ENCODE measurements at places on chromosomes 7 and 10.

GRCh38 chr7:130429019-130429418 lies 11.8 kb downstream of the CEP41 start:
- no peak for DNase-seq

DNA sequence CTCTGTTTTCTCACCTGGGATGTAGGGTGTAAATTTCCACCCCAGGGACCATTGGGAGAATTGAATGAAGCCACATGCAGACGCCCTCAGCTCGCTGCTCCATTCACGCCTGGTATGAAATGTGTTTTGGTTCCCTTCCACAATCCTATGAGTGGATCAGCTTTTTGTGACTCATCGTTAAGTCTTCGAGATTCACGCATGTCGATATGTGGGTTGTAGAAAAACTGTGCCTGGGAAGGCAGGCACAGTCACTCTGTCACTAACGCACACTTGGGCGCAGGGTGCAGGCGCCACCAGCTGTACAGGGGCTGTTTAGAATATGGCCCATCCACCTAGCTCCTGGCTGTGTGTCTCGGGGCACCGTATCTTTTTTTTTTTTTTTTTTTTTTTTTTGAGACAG lies 64.2 kb upstream of the SH2B2 start:
- DNase-seq, result no peak

DNA sequence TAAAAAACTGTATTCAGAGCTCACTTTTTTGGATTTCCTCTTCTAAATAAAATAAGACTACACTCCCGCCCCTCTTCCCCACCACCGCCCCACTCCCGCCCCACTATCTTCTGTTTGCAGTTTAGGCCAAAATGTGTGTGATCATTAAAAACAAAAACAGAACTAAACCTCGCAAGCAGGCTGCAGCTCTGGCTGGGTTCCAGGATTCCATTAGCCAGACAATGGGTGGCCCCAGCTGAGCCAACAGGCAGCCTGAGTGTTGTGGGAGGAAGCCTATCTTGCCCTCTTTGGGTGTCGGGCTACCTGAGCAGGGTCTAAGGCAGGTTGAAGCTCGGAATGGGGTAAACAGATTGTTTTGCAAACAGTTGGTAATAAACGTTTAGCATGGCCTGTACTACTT lies 41.7 kb downstream of the ARL4A start:
- DNase-seq, result no peak

- DNase-seq, result peak; percentile 29
Observed at GRCh38 chr10:17025444-17026295, 103.9 kb downstream of the CUBN start.

GRCh38 chr7:138223402-138223879 lies 147.2 kb downstream of the AKR1D1 start:
- no peak for DNase-seq

DNA sequence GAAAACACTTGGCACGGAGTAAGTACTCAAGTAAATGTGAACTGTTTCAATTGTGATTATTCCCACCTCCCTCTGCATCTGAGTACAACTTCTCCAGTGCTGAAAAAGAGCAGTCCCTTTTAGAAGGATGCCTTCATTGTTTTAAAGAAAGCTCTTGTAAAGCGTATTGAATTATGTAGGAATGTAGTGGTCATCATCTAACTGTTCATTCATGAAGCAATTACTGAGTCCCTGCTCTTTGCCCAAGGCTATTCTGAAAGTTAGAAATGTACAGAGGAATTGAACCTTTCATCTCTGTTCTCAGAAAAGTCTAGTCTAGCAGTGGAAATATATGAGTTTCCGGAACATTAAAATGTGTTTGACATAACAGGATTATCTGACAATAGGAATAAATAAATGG lies 127.8 kb downstream of the CACNB2 start:
- no peak for DNase-seq

- DNase-seq, result no peak
Observed at GRCh38 chr10:88106366-88106765, 242.9 kb downstream of the PTEN start.

DNA sequence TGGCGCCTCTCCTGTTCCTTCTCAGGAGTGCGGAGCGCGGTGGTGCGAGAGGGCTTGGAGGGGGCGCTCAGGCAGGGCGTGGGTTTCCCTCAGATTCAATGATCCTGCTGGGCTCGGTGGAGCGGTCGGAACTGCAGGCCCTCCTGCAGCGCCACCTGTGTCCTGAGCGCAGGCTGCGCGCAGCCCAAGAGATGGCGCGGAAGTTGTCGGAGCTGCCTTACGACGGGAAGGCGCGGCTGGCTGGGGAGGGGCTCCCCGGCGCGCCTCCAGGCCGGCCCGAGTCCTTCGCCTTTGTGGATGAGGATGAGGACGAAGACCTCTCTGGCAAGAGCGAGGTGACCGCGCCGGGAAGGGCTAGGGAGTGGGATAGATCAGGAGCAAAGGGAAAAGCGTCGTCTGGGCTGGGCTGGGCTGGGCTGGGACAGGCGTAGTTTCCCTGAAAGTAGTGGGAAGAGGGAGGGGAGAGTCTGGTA lies 17.0 kb downstream of the FAM131B start:
- DNase-seq, result peak; percentile 51

- DNase-seq, result no peak
Observed at GRCh38 chr10:116627386-116627933, 6.7 kb downstream of the PNLIPRP2 start.

DNA sequence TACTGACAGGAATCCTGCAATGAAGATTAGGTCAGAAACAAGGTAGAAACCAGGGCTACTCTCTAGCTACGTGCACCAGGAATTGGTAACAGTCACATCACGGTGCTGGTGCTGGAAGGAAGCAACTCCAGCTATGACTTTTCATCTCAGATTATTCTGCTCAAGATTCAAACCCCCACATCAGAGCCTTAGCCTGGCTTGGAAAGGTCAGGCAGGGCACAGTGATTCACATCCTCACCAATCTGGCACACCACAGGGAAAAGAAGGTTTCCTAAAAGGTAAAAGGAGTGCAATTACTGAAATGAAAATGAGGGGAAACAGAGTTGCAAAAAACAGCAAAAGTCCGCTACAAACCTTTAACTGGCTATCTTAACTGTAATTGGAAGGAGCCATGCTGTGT lies 240.2 kb upstream of the NPSR1 start:
- no peak for DNase-seq

GRCh38 chr10:13614530-13615332 lies 28.0 kb downstream of the PRPF18 start:
- DNase-seq, result no peak

GRCh38 chr7:114789871-114790311 lies 132.0 kb upstream of the MDFIC start:
- DNase-seq, result no peak

GRCh38 chr7:39022796-39023195 lies 45.1 kb downstream of the POU6F2 start:
- DNase-seq, result no peak

- no peak for DNase-seq
Observed at GRCh38 chr7:68544851-68545250, 1053.4 kb upstream of the AUTS2 start.

GRCh38 chr7:108368466-108368865 lies 87.8 kb downstream of the NRCAM start:
- no peak for DNase-seq

- no peak for DNase-seq
Observed at GRCh38 chr7:98334081-98334480, 52.6 kb downstream of the BRI3 start.

DNA sequence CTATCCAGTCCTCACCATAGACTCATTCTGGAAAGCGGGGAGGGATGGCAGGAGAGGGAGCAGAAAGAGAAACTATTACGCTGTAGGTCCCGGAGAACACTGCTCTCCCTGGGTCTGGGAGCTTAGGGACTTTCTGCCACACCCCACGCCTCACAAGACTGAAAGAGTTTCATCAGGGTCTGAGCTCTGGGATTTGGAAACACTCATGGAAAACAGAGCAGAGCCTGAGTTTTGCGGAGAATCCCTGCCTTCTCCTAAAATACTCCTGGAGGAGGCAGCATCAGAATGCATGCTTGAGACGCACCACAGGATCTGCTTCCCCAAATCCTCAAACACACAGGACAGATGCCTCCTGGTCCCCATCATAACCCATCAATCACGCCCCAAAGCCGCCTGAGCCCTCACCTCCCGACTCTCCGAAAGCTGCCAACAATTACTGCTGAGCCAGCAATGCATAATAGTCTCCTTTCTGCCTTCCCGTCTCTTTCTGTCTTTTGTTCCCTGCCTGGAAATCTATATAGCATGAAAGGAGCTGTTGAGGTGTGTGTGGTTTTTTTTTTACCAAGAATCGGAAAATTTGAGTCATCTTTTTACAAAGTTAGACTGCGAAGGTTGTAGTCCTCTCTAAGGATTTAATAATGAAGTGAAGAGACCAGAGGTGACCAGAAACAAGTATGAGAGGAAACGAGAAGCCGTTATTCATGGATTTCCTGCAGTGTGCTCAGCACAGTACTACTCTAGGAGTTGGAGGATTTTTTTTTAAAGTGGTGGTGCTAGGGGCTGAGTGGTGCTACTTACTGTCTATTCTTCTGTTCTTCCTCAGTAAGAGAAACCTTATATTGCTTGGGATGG lies 37.7 kb downstream of the ASB13 start:
- DNase-seq, result no peak

- no peak for DNase-seq
Observed at GRCh38 chr7:95199779-95200558, 124.4 kb downstream of the PON1 start.

DNA sequence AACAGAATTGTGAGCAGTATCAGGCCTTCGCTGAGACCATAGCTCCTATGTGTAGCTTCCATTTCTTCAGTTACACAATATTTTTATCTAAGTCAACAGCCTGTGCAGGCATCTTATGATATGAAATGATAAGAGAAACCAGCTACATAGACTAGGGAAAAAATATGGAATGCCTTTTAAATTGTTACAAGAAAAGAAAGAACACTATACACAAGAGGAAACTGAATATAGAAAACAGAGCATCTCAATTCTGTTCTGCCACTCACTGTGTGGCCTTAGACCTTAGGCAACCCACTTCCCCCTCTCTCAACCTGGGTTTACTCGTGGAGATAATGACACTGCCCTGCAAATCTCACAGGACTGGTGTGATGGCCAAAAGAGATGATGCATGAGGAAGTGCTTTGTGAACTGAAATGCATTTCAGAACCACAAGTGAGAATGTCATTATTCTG lies 132.9 kb downstream of the LRRN3 start:
- no peak for DNase-seq

DNA sequence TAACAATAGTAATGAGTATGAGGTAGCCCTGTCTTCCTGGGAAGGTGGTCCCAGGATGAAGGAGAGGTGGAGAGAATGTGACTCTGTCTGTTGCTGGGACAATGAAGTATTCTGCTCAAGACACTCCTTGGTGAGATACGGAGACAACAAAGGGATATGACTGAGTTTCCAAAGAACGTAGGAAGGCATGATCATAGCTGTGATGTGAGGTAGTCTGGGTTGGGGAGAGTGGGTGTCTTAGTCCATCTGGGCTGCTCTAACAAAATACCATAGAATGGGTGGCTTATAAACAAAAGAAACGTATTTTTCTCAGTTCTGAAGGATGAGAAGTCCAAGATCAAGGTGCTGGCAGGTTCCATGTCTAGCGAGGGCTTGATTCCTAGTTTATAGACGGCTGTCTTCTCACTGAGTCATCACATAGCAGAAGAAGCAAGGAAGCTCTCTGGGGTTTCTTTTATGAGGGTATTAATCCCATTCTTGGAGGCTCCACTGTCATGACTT lies 84.9 kb upstream of the RHOBTB1 start:
- no peak for DNase-seq

DNA sequence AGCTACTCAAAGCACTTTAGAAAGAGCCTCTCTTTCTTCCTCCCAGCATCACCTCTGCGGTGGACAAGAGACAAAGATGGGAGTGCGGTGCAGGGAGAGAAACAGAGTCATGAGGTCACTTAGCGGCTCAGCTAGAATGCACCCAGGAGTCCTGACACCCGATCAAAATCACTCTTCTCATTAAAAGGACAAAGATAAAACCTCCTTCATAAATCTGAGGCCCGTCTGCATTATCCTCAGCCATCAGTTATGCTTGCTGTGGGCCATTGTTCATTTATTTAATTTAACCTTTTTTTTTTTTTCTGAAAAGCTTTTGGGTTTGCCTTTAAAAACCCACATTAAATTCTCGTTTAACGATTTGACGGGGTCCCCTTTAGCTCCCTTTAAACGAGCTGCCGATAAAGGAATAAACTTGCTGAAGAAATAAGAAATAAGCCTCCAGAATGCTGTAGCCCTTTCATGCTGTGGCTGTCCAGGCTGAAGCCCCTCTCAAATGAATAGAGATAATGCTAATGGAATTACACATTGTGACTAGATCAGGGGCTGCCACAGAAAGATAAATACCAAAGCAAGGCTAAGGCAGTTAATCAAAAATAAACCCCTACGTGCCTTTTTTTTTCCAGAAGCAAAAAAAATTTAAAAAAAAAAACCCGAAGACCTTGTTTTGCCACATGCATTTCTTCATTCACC lies 16.1 kb upstream of the PLXNA4 start:
- DNase-seq, result no peak
